ENCODE measurements at places on chromosomes 3 and 15.

DNA sequence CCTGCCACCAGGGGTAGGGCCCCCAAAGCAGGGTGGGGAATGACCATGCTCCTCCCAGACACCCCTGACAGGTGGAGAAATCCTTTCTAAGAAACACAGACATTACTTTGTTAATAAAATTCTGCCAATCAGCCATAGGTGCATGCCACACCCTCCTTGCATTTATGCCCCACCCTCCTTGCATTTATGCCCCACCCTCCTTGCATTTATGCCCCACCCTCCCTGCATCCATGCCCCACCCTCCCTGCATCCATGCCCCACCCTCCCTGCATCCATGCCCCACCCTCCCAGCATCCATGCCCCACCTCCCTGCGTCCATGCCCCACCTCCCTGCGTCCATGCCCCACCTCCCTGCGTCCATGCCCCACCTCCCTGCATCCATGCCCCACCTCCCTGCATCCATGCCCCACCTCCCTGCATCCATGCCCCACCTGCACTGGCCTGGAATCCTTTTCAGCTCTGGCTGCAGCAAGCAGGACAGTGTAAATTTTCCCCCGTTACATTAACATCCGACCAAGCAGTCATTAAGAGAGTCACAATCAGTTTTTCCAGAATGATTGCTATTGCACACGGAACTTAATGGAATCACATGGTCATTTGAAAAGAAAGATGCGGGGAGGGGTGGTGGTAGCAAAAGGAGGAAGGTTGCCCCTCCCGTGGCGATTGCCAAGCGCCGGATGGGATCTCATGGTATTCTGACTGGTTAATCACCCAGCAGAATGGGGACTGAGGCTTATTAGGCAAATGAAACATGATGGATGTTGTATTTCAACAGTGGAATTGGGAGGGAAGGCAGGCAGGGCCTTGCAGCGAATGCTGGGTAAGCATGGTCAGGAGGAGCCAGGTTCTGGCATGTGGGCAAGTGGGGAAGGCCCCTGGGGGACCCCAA lies 91.2 kb downstream of the TLE3 start:
- no peak for DNase-seq

- DNase-seq, result no peak
These were observed 369.1 kb upstream of the GRM7 start for GRCh38 chr3:6491768-6492167.

- DNase-seq, result no peak
These were observed 109.2 kb upstream of the TPM1 start for GRCh38 chr15:62933386-62933785.

DNA sequence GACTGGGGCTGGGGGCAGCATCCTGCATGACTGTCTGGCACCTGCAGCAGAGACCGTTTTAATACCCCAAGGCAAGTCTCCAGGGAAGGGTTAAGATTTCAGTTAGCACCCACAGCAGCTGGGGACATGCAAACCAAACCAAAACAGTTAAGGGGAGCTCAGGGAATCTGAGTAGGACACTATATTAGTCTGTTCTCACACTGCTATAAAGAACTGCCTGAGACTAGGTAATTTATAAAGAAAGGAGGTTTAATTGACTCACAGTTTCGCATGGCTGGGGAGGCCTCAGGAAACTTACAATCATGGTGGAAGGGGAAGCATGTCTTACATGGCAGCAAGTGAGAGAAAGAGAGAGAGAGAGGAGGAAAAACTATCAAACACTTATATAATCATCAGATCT lies 25.3 kb downstream of the GALNT15 start:
- no peak for DNase-seq

- DNase-seq, result no peak
These were observed 42.7 kb downstream of the HDGFL3 start for GRCh38 chr15:83164771-83165404.

DNA sequence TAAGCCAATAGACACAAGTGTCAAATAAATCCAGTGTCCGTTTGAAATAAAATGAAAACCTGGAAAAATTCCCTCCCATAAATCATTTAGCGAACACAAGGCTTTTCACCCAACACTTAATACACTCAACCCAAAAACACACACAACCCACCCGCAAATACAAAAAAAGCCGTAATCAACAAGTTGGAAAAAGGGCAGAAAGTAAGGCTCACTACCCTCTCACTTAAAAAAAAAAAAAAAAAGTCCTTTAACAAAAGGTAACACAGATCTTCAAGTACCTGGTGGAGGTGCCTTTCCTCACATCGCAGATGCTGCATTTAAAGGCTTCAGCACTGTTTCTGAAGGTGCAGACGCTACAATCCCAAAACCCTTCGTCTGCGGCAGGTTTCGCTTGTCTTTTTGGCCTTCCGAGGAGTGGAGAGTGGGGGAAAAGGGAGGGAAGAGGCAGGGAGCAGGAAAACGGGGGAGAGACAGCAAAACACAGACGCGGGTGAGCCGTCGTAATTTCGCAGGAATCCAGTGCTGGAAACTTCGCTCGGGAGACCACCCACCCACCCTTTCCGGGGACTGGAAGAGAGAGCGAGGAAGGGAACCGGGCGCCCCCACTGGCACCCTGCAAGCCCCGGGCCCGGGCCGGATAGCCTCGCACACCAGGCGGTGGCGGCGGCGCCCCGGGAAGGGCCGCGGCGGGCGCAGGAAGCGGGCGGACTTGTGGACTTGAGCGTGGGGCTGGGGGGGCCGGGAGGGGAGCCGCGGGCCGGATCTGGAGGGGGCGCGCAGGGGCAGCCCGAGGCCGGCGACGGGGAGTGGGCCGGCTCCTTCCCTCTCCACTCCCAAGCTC lies 401.8 kb downstream of the SHQ1 start:
- peak; percentile 10 for DNase-seq

DNA sequence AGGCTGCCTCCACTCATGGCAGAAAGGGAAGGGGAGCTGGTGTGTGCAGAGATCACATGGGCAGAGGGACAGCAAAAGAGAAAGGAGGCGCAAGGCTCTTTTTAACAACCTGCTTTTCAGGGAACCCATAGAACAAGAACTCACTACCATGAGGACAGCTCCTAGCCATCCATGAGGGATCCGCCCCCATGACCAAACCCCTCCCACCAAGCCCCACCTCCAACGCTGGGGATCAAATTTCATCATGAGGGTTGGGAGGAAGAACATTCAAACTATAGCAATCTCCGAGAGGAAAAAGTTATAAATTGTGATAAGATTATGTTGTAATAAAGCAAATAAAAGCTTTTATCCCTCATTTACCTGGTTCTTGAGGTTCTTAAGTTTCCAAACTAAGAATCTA lies 84.7 kb upstream of the LMCD1 start:
- DNase-seq, result no peak

GRCh38 chr3:153161138-153161713 lies 800 bp upstream of the RAP2B start:
- DNase-seq, result peak; percentile 99

DNA sequence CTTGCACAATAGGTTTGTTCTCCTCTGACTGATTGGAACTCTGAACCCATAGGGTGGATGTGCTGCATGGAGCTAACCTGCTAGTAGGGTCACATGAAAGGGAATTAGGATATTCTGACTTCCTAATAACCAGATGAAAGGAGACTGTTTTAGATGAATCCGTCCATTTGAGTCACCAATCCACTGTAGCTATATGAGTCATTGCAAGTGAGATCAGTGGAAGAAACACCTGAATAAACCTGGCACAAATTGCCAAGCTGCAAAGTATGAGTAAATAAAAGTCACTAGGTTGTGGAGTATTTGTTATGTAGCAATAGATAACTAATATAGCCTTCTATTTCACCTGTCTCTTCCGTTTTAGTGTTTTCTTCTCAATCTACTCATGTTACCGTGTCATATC lies 584.4 kb downstream of the PDCD6IP start:
- DNase-seq, result no peak

All from HFF-Myc (cell line).